Activated CD4-positive, alpha-beta T cell treated with anti-CD3 and anti-CD28 coated beads for 24 hours (primary cell): ENCODE measurements at places on chromosomes 3 and 15.

DNA sequence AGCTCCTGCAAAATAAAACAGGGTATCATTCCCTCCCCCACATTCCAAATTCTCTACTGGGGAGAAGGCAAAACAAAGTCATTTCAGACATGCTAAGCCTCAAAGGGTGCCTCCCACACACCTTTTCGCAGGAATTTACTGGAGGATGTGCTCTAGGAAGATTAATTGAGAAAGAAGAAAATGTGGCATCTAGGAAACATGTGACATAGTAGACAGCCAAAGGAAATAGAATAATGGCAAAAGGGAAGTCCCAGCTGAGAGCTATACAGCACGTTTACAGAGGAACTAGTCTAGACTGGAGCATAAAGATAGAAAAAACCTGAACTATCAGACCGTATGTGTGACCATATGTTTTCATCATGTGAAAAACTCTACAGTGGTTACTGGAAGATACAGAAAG, 58.8 kb upstream of the MELTF start:
- no peak for DNase-seq

DNA sequence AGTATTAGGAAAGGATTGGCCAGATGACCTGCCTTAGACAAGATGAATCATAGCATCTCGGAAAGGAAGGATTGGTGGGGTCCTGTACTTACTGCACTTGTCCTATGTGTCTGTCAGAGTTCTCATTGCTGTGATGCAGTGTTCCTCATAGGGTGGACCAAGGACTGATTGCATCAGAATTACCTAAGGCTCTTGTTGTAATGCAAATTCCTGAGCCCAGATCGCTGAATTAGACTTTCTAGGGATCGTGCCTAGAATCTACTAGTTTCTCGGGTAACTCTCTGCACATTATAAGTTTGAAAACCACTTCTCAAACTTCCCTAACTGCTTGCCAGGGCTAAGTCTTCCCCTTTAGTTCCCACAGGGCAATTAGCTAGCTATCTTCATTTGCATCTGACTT, 74.9 kb upstream of the SKOR1 start:
- DNase-seq: no peak

GRCh38 chr3:8020047-8020841, 481.4 kb upstream of the LMCD1 start:
- DNase-seq: no peak

- DNase-seq: no peak
Observed at GRCh38 chr3:12120374-12121140, 38.2 kb downstream of the TIMP4 start.

DNA sequence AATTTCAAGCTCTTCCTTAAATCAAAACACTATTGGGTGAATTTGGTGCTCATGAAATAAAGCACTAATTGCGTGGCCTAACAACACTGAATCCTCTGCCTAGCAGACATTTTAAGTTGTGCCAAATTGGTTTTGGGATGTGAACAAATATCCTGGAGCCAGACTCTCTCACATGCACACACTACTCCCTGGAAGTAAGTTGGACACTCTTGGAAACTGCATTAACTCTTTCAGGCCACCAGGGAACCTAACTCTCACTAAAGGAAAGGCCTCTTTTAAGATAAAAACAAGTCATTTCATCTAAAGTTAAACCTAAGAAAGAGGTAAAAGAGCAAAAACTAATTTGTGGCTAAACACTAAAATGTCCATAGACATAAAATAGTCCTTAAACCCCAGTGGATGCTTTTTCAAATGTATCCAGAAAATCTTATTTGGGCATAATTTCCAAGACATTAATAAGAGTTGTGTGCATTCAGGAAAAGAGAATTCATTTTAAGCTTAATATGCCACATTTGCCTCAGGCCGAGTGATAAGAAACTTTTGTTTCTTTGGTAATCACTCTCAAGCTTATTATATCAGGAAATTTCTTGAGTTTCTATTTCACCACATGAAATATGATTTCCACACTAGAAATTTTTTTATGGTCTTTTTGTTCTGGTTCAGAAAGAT, 61.8 kb downstream of the ZBTB20 start:
- DNase-seq: no peak

DNA sequence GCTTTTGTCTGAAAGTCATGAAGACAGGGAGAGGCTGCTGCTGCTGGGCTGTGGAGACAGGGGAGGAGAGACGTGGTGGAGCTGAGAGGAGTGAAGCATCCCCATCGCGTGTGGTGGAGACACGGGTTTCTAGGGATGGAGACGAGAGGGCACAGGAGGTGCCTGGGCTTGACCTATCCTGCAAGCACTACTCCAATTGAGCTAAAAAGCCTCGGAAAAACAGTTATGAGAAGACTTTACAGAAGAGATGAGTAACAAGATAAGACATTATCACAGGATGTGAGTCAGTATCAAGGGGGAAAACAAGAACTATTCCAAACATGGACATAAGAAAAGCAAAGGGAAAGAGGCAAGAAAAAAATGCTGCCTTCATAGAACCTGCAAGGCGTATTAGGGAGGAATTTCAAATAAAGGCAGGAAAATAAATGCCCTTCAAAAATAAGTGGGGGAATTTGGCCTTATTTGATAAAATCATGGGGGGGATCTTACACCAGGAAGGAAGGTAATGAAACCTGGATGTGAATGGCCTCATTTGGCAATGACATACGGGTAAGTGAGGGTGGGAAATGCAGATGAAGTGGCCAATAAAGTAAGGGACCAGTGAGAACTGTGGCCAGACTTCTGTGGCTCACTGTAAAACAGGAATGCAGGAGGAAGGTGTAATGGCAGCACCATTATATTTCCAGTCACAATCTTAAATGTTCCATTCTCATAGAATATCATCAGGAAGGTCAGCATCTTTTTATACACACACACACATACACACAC, 97.9 kb downstream of the PLD1 start:
- DNase-seq: no peak

GRCh38 chr3:111173328-111173900, 101.8 kb downstream of the NECTIN3 start:
- DNase-seq: no peak

- no peak for DNase-seq
Observed at GRCh38 chr3:134737516-134737915, 57.5 kb upstream of the EPHB1 start.

DNA sequence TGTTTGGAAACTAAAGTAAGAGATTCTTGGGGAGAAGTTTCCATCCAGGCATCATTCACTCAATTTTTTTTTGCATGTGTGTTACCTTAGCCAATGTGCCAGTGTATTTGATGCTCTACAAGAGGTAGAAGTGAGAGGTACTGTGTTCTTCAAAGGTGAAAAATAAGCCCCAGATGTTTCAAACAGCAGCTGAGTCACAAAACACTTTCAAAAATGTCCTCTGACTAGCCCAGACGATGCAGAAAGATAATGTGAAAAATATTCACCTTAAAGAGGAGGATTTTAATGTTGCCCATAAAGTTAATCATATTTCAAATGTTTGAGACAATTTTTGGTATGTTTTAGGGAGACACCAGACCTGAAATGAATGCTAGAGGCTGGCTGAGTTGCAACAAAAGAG, 107.7 kb upstream of the RASGRP1 start:
- DNase-seq: no peak

DNA sequence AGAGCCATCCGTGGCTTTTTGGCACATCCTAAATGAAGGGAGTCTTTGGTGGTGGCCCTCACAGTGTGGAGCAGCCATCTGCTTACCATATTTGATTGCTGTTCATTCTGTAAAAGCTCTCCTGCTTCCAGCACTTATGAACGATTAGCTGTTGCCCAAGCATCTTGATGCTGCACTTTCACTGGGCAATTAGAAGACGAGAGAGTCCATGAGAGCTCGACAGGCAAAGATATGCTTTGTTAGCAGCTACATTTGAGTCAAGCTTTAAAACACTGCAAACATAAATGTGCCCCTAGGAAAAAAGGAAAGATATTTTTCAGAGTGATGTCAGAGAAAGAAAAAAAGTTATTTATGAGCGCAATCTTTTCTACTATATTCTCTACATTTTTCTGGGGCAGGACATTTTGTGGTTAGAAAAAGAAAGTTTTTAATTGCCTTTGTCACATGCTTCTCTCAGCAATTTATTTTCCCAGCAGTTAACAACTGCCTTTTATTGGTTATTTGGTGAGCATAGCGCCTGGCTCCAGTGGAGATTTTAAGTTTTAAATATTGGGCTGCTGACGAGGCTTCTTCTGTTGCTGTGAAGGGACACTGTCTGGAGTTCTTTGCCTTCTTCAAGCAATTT, 468.4 kb downstream of the C3orf38 start:
- no peak for DNase-seq

DNA sequence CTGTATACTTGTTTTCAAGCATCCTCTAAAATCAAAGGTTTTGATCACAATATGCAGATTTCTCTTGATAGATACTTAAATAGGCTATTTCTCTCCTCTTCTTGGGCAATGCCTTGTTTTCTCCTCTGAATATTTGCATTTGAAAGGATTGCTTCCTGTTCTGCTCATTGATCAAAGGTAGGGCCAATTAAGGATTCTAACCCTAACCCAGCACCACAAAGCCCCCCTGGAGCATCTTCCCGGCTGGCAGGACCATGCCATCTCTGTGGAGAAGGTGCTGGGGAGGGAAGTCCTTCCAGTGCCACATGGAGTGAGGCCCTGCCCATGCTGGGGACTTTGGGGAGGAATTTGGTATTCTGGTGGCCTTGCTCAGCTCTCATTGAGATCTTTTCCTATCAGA, 11.3 kb upstream of the NIPA2 start:
- DNase-seq: no peak
